Activated T-cell treated with anti-CD3 and anti-CD28 coated beads for 24 hours (primary cell): ENCODE measurements at places on chromosomes 6 and 20.

GRCh38 chr6:109770779-109771178 is 79.7 kb downstream of the FIG4 start:
- DNase-seq: no peak

- no peak for DNase-seq
Measured at GRCh38 chr6:13709689-13710551, 1.7 kb downstream of the RANBP9 start.

DNA sequence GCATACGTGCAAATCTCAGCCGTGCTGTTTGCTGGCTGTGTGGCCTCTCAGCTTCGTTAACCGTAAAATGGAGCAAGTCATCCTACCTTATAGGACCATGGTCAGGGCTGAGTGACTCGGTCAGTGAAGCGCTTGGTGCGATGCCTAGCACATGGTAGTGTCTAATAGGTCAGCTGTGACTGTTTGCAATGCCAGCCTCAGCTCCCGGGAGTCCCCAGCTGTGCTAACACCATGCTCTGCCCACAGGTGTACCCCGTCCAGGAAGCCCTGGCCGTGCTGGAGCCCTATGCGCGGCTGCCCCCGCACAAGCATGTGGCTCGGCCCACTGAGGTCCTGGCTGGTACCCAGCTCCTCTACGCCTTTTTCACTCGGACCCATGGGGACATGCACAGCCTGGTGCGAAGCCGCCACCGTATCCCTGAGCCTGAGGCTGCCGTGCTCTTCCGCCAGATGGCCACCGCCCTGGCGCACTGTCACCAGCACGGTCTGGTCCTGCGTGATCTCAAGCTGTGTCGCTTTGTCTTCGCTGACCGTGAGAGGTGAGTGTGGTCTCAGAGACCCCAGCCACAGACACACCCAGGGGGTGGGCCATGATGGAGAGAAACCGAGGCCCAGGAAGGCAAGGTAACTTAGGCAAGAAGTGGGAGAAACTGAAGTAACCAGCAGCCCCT is 10.6 kb downstream of the TRIB3 start:
- DNase-seq: no peak

DNA sequence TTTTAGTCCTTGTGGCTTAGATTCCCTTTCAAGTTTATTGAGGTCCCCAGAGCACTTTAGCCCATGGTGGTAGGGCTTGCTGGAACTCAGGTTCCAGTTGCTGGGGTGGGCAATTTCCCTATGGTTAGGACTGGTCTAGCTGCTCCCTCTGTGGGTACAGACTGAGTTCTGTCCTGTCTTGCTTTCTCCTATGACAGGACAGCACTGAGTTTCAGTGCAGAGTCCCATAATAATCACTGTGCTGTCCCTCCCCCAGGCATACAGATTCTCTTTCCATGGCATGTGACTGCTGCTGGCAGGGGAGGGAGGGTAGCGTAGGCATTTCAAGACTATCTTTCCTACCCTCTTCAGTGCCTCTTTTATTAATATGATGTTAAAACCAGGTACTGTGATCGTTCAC is 17.1 kb upstream of the ERVFRD-1 start:
- no peak for DNase-seq

- no peak for DNase-seq
Measured at GRCh38 chr20:23245553-23246181, 104.9 kb upstream of the NXT1 start.

DNA sequence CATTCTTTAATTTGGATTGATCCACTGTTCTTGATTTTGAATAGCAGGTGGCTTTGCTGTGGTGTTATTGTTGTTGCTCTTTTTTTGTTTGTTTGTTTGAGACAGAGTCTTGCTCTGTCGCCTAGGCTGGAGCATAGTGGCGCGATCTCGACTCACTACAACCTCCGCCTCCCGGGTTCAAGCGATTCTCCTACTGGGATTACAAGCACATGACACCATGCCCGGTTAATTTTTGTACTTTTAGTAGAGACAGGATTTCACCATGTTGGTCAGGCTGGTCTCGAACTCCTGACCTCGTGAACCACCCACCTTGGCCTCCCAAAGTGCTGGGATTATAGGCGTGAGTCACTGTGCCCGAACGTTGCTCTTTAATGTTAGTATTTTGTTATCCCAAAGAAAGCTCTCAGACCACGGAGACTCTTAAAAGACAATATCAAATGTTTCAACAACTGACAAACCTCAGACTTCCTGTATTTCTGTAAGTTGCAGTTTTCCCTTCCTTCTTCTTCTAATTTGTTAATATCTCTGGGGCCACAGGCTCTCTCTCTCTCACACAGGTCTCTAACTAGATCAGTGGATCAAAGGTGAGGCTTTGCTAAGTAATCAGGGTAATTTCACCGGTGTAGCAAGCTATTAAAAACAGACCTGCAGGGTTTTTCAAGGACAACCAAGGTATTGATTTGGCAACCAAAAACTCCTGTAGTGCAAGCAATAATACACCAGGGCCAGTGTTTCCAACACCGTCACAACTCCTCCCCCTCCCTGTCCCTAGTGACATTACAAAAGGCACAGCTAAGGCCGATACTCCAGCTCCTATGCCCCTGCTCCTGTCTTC is 48.8 kb upstream of the ZNF217 start:
- no peak for DNase-seq

DNA sequence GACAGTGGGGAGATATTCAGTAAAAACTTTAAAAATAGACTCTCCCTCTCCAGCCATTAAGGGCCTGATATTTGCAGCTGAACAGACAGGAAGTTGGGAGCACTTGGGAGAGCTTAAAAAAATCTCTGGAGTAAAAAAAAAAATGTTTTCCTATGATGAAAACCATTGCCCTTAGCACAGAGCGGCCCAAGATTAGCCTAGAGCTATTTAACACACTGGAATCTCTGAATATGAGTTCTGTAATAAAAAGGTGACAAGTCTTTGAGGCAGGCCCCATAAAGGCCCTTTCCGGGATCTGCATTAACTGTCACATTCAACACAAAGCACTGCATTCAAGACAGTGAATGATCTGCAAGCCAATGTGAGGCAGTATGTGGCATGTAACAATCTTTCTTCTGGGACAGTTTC is 393.7 kb downstream of the ZFAND3 start:
- no peak for DNase-seq

DNA sequence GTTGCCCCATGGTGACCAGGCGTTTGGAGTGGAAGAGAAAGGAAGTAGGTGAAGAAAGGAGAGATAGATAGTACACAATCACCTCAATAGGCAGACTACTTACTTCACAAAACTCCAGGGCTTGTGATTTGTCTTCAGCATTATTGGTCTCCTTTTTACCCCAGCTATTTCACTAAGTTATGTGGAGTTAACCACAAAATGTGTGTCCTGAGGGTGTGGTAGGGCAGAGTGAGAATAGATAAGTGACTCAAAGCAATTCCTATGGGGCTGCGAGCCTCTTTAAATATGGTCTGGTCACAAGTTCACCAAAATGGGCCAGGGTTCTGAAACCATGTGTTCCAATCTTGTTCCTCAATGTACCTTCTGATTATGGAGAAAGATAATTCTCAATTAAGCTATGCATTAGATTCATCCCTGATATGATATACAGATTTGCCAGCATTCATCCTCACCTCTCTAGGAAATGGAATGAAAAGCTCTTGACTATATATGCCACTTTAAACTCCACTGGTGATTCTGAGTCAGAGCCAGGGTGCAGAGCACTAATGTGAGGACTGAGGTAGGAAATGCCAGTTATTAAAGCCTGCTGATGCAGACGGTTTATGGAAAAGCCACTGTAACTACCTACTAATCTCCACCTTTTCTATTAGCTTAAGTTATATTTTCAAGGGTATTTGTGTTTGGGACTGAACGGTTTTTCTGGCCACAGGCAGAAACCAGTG is 310.6 kb upstream of the MANEA start:
- DNase-seq: no peak
